GDM1 (cell line): ENCODE measurements at places on chromosomes 7 and 10.

GRCh38 chr10:26780106-26780792 lies 80.5 kb downstream of the ABI1 start:
- DNase-seq: no peak

DNA sequence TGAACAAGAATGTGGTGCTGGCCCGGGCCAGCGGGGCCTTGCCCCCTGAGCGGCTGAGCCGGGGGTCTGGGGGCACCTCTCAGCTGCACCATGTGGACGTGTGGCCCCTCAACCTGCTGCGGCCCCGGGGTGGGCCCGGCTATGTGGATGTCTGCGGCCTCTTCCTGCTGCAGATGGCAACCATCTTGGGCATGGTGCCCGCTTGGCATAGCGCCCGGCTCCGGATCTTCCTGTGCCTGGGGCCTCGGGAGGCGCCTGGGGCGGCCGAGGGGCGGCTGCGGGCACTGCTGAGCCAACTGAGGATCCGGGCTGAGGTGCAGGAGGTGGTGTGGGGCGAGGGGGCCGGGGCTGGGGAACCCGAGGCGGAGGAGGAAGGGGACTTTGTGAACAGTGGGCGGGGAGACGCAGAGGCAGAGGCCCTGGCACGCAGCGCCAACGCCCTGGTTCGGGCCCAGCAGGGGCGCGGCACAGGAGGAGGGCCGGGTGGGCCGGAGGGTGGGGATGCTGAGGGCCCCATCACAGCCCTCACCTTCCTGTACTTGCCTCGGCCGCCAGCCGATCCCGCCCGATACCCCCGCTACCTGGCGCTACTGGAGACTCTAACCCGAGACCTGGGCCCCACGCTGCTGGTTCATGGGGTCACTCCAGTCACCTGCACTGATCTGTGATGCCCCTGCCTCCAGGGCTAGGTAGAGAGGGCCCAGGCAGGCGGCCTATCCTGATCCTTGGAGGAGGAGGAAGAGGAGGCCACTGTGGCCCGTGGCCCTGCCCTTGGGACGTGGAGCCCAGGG lies 1.1 kb upstream of the TRIP6 start:
- DNase-seq: no peak

- no peak for DNase-seq
These were observed 112.8 kb downstream of the PRLHR start for GRCh38 chr10:118482393-118483331.

DNA sequence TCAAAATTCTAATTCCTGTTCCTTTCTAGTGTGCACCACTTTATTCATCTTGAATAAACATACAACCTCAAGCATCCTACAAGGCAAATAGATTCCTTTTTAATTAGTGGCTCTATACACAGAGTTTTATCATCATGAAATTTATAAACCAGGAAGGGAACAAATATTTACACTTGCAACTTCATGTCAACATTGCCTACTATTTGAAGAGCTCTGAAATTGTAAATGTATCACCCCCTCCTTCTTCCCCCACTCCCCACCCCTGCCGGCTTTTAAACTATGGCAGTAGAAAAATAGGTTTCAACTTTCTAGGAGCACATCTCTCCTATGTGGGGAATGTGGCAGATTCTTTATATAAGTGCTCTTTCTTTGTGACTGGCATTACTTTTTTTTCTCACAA lies 49.6 kb downstream of the KAT6B start:
- DNase-seq: no peak
